AG08395 (cell line): ENCODE measurements at places on chromosomes 1 and 21.

DNA sequence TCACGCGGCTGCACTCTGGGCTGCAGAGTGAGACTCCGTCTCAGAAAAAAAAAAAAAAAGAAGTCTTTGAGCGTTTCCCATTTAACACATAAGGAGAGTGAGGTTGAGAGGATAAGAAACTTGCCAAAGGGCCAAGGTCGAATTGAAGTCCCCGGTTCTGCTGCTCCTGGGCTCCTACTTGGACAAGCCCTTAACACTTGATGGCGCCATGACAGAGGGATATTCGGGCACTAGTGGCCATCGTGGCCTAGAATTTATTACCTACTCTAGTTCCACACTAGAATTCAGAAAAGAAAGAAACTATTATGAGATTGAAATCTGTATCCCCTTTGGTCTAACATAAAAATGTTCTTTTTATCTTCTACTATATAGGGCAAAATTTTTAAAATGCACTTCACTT lies 65.7 kb upstream of the NEK2 start:
- DNase-seq, result no peak

DNA sequence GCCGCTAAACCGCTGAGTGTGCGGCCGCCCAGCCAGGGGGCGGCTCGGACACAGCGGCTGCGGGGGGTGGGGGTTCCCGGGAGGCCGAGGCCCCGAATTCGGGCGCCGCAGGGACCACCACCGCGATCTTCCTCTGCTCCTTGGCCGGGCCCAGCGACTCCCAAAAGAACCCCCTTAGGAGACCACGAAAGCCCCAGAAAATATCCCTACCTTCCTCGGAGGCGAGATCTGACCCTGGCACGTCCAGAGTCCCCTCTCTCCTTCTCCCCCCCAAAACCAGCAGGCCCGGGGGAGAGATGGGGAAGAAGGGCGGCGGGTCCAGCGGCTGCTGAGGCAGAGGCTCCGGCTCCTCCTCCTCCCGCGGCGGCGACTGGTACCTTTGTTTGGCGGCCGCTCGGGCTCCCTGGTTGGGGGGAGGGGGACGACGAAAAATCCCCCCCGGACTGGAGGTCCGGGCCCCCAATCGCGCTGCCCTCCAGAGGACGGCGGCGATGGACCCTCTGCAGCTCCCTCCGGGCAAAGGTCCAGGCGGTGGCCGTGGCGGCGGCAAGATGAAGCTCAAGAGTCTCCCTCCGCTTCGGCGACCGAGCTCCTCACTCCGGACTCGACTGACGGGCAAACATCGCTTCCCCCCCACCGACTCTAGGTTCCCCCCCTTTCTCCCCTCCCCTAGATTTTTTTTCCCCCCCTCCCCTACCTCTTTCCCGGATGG lies at the start of gene ARID4B:
Gene ARID4B (minus strand): TSS at position 621 of the 712 bp plus-strand sequence. CDS start 1,260 bp downstream, outside the sequence.
- DNase-seq, result peak; percentile 34

DNA sequence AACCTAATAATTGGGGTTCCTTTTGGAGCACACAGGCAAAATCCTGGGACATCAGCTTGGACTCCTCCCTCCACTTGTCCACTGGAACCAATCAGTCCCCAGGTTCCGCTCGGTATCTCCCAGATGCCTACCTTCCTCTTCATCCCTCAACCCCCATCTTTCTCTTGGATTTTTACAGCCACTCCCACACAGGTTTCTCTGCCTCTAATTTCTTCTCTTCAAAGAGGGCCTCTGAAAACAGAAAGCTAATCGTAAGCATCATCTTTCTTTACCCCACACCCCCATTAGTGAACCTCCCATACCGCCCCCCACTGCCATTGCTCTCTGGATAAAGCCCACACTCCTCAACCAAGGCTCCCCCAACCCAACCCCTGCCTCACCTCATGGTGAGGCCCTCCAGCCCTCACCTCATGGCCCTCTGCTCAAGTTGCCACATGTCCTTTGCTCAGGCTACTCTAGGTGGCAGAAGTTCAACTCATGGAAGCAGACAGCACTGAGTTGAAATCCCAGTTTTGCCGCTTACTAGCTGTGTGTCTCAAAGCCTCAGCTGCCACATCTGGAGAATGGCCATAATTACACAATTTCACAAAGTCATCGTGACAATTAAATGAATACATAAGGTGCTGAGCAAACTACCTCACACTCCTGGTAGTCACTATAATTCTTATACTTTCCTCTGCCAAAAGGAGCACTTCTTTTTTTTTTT lies 18.1 kb upstream of the WASF2 start:
- DNase-seq, result no peak

DNA sequence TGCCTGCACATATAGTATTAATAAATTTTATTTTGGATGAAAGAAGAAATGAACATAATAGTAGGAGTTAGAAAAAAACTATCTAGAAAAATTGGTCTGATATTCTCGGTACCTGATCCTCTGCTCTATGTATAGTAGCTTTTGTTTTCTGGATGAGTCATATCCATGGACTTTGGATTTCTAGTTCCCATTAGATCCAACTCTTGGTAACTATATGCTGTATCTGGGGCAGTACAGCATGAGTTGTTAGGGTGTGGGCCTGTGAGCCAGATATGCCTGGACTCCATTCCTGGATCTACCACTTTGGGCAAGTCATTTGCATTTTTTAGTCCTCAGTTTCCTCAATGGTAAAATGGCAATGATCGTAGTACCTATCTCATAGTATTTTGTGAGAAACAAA lies 372.2 kb upstream of the PKN2 start:
- DNase-seq, result no peak

DNA sequence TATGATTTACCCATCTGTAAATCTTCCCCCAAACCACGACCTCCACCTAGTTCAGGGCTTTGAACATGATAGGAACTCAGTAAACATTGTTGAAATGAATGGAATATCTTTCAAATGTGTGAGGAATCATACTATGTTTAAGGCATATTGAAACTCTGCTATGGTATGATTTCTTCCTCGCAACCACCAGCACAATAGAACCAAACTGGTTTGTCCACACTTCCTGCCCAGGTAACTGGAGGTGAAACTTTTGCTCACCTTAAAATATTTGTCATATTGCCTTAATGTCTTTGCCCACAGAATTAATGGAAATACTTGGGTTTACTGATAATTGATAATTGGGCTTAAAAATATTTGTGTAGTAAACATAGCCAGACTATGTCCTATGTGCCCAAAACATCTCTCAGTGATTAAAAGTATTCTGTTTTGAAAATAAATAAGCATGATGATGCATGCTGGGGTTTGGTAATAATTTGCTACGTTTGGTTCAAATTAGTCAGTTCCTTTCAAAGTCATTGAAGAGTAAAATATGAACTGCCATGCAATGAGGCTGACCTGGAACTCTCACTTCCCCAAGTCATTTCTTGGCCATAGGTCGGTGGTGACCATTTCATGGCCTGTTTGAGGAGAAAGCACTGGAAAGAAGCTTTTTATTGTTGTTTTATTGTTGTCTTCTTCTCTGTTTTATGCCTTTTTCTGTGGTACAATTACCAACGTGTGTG lies 73.3 kb downstream of the TNFSF18 start:
- DNase-seq, result peak; percentile 38

GRCh38 chr1:37763791-37764413 lies 1.0 kb downstream of the EPHA10 start:
- no peak for DNase-seq
